ENCODE measurements at places on chromosomes 4 and X.
A peak's percentile ranks its signal among the peaks of the same experiment; 100 is the strongest.

- DNase-seq, result no peak
These were observed 59.0 kb downstream of the ANXA10 start for GRCh38 chr4:168151327-168151726.

GRCh38 chr4:83320548-83320947 is 14.1 kb downstream of the HPSE start:
- no peak for DNase-seq

DNA sequence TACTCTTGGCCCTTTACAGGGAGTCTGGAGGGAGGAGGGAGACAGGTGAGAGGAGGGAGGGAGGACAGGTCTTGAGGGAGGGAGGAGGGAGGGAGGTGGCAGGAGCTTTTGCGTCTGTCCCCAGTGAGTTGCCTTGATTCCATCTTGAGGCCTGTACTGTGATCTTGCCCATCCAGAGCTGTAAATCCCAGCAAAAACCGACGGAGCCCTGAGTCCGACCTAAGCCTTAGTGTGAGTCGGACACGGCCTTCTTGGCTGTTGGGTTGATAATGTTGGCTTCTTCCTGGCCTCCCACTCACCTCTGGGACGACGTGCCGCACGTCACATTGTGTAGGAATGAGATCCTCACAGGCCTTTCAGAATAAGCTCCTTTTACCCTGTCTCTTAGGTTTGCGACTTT is 72.5 kb downstream of the RGS12 start:
- DNase-seq, result no peak

- DNase-seq, result peak; percentile 24
These were observed 143.6 kb downstream of the TMEM164 start for GRCh38 chrX:110146521-110146920.

GRCh38 chr4:182874304-182874751 is 42.9 kb downstream of the DCTD start:
- no peak for DNase-seq

DNA sequence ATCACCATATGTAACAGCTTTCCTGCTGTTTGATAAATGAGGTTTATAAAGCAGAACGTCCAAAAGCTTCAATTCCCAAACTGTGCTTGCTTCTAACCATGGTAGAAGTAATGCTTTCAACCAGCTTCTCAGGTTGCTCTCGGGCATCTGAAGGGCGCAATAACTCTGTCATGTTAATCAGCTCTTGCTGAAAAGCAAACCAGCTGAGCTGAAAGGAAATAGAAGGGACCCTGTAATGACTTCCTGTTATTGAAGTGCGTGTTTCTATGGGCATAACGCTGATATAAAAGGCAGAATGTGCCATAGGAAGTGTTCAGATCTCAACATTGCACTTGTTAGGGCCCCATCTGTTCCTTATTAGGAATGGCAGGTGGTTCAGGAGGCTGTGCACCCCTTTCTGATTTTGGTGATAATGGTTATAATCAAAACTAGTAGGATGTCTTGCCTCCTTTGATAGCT is 21.2 kb downstream of the HERC3 start:
- DNase-seq, result no peak
